ENCODE measurements at places on chromosomes 5 and 9.

- DNase-seq = no peak
These were observed 169.3 kb downstream of the FGF18 start for GRCh38 chr5:171588790-171589189.

- no peak for DNase-seq
These were observed 3.3 kb downstream of the ACSL6 start for GRCh38 chr5:132008163-132008473.

DNA sequence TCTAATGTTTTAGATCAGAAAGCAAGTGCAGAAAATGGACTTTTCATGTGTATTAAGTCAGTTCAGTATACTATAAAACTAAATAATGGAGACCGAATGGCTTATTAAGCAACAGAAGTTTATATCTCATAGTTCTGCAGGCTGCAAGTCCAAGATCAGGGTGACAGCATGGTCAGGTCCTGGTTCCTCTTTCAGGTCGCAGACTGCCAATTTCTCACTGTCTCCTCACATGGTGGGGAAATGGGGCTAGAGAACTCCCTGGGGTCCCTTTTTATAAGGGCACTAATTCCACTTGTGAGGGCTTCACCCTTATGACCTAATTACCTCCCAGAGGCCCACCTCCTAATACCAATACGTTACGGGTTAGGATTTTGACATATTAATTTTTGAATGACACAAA, 48.7 kb downstream of the RICTOR start:
- DNase-seq = no peak

- no peak for DNase-seq
These were observed 102.4 kb downstream of the VAV2 start for GRCh38 chr9:133889584-133890301.

GRCh38 chr5:168106008-168106761, 185.3 kb upstream of the WWC1 start:
- peak; percentile 84 for DNase-seq

GRCh38 chr9:15176836-15177235, 130.2 kb downstream of the TTC39B start:
- DNase-seq = no peak

GRCh38 chr5:23042226-23042625, 189.1 kb upstream of the CDH12 start:
- no peak for DNase-seq

GRCh38 chr5:151483176-151483575, 35.8 kb downstream of the SLC36A1 start:
- no peak for DNase-seq

- no peak for DNase-seq
These were observed 7.5 kb upstream of the RFK start for GRCh38 chr9:76401580-76402354.

- DNase-seq = no peak
These were observed 12.0 kb downstream of the NDST1 start for GRCh38 chr5:150519978-150520377.

DNA sequence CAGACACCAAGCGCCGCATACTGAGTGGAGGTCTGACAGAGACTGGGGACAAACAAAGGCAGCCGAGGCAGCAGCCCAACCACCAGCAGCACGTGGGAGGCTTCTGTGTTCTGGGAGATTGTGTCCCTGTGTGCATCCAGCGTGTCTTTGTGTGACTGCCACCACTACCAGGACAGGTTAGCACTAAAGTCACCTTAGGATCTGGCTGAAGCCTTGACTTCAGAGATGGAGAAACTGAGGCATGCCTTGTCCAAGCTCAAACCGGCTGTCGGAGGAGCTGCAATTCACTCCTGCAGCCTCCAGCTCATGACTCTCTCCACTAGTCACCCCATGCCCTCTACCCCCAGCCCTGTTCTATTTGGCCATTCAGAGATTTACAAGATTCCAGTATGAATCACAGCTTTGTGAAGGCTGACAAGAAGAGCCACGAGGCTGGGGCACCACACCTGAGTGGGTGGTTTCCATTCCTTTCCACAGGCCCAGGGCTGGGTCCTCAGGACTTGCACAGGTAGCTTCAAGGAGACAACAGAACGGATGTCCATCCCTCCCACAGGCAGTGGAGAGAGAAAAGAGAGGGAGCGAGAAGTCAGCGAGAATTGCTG, 69.3 kb downstream of the SHB start:
- no peak for DNase-seq

DNA sequence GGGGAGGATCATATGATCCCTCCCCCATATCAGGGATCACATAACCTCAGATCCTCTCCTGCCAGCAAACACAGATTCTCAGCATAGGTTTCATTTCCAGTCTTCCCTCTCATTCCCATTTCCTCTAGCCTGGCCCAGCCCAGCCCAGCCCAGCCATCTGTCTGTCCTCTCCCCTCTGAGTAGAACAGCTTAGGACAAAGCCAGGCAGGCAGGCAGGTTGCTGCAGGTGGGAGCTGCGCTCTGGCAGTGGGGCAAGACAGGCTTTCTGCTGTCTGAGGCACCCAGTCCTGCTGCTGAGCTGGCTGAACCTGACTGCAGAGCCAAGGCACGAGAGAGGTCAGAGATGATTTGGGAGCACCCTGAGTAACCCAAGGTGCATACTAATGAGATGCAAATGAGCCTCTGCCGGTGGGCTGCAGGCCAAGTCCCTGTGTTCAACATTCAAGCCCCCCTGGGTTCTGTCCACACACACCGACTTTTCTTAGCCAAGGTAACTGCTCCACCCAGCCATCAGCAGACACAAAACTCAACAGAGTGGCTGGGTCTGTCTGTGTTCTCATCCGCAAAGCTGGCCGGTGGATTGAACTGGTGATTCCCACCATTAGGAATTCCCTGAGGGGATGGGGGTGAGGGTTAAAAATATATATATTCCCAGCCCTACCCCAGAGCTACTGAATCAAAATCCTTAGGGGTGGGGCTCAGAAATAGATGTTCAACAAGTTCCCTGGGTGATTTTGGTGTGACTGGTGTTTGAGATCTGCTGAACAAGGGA, 9.1 kb downstream of the FAT2 start:
- no peak for DNase-seq

GRCh38 chr5:125093776-125094175, 347.3 kb upstream of the ZNF608 start:
- DNase-seq = peak; percentile 33

GRCh38 chr5:100186181-100186580, 349.0 kb upstream of the FAM174A start:
- DNase-seq = no peak

GRCh38 chr5:125149527-125149926, 403.1 kb upstream of the ZNF608 start:
- DNase-seq = no peak

DNA sequence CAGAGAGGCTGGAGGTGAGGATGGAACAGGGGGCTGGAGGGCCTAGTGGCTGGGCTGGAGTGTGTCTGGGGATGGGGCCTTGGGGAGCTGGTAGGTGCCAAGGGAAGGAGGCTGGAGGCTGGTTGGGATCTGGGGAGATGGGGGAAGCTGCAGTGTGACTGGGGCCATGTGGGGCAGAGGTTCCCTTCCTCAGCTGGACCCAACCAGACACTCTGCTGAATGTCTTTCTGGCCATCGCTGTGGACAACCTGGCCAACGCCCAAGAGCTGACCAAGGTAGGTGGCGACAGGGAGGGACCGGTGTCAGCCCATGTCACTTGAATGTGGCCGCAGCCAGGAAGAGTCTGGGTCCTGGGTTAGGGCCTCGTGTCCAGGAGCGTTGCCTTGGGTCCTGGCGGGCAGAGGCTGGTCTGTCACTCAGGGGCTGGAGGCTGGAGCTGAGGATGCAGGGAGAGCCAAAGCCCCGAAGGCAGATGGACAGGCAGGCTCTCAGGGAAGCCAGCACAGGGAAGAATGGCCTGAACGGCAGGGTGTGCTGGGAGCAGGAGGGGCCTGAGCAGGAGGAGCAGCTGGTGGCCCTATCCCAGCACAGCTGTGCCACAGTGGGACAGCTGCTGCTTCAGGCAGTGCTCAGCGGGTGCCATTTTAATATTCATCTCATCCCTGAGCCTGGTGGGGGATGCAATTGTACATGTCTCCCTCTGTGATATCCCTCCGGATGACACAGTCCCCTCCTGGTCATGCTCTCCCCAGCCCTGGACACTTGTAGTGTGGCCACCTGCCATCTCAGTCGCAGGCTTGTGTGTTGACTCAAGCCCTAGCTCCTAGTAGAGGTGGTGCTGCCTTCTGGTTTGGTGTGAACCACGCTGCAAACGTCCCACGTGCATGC, 132.5 kb downstream of the CACNA1B start:
- DNase-seq = no peak

GRCh38 chr5:149141957-149142851, 911 bp downstream of the ABLIM3 start:
- no peak for DNase-seq

DNA sequence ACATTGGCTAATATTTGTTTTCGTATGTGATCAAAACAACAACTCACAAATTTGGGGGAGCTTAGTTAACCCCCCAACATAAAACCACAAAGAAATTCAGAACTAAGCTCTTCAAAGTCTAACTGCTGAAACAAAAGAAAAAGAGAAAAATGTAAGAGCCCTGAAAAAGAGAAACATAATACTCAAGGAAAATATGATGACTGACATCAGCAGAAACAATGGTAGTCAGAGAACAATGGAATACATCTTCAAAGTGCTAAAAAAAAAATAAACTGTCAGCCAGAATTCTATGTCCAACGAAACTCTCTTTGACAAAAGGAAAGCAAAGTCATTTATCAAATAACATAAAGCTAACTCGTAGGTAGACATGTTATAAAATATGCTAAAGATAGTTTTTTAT, 566.3 kb upstream of the GRAMD2B start:
- no peak for DNase-seq

DNA sequence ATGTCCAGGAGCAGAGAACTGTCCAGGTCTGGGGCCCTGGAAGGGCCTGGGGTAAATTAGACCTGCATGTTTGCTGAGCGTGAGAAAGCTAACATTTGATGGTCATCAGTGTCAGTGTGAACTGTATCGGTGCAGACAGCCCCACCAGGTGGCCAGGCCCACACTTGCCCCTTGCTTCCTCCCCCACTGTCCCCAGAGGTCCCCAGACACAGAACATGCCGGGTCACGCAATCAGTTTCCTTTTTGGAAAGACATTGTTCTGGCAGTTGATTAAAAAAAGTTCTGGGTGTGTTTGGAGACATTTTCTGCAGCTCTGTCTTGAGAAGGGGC, 1.5 kb downstream of the NKD2 start:
- DNase-seq = no peak

DNA sequence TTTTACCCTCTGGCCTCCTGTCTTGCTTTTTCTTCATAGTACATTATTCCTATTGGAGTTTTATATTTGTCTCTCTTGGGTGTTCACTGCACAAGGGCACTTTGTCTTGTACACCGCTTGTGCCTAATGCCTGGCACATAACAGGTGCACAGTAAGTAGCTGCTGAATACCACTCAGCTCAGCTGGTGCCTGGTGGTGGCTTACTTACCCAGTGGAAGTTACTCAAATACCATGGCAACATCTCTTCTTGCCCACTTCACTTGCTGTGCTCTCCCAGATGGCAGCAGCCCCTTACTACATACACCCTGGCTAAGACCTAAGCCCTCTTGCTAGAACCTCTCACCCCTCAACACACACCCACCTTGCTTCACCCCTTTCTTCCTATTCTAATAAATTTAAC, 11.3 kb upstream of the SKP1 start:
- no peak for DNase-seq

DNA sequence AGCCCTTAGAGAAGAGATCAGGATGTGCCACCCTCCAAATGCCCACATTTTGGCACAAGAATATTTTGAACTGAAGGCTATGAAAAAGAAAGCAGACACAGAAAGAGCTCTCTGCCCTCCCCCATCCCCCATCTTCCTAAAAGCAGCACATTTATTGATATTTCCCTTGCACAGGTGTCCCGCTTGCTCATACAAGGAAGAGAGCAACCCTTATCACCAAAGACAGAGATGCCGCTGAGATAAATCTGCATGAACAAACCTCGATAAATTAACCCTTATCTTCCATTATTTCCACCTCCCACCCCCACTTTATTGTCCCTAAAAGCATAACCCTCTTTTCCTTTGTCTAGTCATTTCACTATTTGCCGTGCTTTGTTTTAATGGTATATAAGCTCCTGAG, 1.8 kb downstream of the SLC28A3 start:
- no peak for DNase-seq

GRCh38 chr5:146921225-146921624, 42.7 kb upstream of the PPP2R2B start:
- DNase-seq = no peak

DNA sequence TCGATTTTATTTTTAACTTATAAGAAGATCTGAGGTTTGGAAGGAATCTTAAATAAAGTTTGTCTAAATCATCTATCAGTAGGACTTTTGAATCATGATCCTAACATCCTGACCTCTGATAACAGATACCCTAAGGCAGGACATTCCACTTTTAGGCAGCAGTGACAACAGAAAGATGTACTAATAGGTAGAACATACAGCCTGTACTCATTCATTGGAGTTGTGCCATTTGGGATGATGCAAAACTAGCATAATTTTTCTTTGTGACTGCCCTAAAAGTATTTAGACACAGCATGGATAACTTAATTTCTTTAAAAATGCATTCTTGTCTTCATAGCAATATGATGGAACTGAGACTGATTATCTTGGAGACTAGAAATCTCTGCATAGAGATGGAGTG, 39.7 kb downstream of the CDC42SE2 start:
- DNase-seq = peak; percentile 38

GRCh38 chr9:86856259-86856658, 91.0 kb downstream of the GAS1 start:
- no peak for DNase-seq

DNA sequence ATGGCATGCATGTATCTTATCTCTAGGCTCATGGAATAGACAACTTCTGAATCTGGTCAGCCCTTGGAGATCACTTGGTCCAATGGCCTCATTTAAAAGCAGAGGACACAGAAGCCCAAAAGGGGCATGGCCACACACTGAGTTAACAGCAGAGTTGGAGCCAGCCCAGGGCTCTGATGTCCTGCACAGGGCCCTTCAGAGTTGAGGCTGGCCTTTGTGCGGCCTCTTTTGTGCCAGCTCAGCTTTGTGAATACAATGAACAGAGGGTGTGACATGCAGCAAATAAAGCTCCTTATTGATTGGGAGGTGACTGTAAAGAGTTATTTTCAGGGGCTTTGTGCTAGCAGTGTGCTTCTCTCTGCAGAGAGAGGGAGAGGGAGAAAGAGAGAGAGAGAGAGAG, 150.1 kb upstream of the STK32A start:
- no peak for DNase-seq

- no peak for DNase-seq
These were observed 25.2 kb upstream of the ENTREP1 start for GRCh38 chr9:69299826-69300225.

DNA sequence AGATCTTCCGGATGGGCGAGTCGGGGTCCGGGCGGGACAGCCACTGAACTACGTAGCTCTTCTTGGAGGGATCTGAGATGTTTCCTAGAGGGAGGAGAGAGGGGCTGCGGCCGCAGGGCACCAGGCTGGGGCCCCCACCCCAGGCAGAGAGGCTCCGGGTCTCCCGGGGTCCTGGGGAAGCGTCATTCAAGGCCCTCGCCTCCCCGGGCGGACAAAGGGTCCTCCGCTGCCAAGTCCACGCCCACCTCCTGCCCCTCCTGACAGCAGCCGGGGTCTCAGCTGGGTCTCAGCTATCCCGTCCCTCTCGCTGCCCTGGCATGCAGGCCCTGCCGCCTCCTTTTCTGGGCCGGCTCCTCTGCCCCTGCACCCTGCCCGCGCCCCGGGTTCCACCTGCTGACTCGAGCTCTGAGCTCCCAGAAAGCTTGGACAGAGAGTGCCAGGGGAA, 61.5 kb downstream of the ZNF354C start:
- DNase-seq = no peak

- DNase-seq = no peak
These were observed 2.1 kb downstream of the TNFAIP8 start for GRCh38 chr5:119357808-119358529.

- DNase-seq = no peak
These were observed 51.2 kb downstream of the SGCD start for GRCh38 chr5:156378159-156378558.

GRCh38 chr5:54902791-54903473, 82.5 kb downstream of the ESM1 start:
- DNase-seq = no peak

All from AG04449 (cell line).